Foreskin melanocyte (primary cell): ENCODE measurements at places on chromosomes 5 and 9.

- no peak for DNase-seq
Measured at GRCh38 chr5:143093452-143094086, 309.9 kb downstream of the NR3C1 start.

DNA sequence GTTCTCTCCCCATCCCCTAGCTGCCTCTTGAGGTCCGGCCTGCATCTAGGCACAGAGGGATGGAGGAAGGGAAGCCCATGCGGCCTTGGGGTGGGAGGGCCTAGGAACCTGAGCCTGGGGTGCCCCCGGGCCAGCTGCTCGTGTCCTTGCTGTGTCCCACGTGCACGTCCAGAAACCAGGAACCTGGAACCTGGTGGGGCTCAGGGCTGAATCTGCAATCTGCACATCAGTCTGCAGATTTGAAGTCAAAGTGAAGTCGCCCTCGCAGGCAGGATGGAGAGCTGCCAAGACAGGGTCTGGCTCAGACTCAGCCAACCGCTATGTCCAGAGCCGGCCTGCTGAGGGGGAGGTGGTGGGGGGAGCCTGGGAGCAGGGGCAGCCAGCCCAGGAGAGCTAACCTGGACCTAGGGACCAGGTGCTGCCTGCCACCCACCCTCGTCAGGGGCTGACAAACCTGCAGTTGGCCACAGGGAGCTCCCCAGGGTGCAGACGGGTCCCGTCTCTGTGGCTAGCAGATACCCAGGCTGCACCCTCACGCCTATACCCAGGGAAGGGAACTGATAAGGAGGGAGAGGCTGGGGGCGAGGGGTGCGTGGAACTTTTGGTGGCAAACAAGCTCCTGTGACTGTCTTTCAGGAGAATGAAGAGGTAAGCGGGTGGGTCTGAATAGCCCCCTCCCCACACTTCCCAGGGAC lies 103.5 kb upstream of the SIMC1 start:
- no peak for DNase-seq

DNA sequence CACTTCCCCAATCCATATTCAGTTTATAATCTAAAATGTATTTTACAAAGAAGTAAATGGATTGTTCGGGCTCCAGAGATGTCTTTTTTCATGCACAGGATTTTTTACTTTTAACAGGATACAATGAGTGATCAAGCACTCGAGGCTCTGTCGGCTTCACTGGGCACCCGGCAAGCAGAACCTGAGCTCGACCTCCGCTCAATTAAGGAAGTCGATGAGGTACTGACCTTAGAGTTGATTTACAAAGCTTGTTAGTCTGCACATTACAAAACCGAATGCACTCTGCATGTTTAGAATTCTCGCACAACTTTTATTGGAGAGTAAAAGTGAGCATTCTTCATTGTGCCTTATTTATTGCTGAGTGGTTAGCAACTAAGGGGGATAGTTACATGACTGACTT lies 65.2 kb downstream of the ERAP1 start:
- DNase-seq: no peak

DNA sequence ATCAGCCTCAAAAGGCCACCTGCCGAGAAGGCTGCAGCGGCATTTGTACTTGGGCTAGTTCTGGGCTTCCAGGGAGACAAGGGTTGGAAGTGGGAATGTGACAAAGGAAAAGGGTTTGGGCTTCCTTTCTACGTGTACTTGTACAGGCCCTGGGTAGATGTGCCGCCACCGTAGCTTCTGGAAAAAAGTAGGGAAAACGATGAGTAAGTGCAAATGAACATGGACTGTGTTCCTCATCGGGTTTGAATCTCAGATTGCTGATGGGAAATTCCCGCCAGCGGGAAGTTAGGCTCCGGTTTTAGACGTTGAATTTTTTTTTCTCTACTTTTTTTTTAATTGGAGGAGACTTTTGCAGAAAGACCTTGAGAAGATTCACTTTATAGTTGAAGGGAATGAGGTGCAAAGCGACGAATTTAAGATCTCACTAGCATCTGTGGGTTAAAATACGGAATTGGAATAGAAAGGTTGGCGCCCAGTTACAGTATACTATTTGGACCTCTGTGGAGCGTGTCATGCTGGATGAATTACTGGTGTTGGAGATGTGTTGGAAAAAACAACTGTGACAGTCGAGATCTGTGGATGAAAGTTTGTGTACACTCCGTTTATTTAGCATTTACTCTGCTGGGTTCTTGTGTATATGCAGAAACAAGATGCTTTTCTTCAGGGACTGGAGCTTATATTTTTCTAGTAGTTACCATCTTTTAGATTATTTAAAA lies 1.2 kb downstream of the G3BP1 start:
- peak; percentile 25 for DNase-seq

GRCh38 chr5:4422247-4422646 lies 717.9 kb upstream of the ADAMTS16 start:
- DNase-seq: no peak

GRCh38 chr9:115118879-115119218 lies 892 bp upstream of the TNC start:
- peak; percentile 86 for DNase-seq

DNA sequence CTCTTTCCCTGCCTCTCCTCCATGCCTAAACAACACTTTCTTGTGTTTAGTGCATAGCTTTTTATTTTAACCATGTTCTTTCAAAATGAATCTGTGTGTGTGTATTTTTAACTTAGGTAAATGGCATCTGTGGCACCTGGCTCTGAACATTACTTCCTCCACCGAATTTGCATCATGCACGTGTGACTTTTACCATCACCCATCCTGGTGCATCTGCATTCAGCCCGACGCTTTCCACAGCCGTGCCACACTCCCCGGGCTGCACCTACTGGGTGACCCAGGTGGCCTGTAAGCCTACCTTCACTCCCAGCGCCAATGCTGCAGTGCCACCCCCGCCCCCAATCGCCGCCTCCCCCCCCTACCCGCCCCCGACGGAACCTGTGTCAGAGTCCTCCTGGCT lies 12.7 kb upstream of the FCN1 start:
- DNase-seq: no peak

- no peak for DNase-seq
Measured at GRCh38 chr5:96641368-96642280, 20.6 kb upstream of the CAST start.

- DNase-seq: no peak
Measured at GRCh38 chr5:55410845-55411244, 103.1 kb downstream of the MTREX start.

DNA sequence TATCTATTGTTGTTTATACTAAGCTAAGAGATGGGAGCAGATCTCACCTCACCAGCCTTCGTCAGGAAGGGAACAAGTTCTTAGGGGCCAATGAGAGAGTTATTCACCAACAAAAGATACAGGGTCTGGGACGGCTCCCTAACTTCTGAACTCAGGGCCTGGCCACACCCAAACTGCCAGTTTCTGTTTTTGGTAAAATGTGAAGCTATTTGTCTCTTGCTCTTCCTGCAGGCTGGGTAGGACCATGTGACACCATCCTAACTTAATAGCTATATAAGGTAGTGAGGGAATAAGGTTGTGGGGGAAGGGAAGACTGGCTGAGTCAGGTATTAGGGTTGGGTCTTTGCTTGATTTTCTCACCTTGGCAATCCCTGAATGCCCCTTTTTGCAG lies 480.5 kb downstream of the KDM4C start:
- no peak for DNase-seq

GRCh38 chr9:96289392-96289791 lies 12.6 kb downstream of the HSD17B3 start:
- no peak for DNase-seq

DNA sequence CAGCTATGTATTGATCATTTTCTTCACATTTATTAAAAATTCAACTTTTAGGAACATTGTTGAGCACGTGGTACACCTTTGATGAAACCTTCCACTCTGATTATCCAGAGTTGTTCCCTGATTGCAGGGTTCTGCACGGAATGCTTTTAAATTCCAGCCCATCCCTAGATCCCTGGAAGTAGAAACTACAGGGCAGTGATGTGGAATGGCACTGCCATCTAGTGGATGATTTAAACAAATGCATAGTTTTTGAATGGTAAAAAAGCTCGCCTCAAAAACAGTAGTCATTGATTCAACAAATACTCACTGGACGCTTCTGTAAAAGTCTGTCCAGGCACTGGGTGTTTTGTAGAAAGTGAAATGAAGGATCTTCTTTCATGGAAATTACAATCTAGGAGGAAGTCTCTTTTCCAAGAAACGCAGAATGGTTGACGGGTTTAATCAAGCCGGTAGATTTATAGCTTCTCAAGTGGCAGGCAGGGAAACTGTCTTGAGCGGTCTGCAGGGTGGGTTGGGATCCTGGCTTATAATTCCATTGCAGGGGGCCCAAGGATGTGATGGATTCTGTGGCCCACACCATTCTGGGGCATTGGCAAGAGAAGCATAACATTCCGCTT lies 118.4 kb downstream of the ARHGAP26 start:
- DNase-seq: peak; percentile 48

DNA sequence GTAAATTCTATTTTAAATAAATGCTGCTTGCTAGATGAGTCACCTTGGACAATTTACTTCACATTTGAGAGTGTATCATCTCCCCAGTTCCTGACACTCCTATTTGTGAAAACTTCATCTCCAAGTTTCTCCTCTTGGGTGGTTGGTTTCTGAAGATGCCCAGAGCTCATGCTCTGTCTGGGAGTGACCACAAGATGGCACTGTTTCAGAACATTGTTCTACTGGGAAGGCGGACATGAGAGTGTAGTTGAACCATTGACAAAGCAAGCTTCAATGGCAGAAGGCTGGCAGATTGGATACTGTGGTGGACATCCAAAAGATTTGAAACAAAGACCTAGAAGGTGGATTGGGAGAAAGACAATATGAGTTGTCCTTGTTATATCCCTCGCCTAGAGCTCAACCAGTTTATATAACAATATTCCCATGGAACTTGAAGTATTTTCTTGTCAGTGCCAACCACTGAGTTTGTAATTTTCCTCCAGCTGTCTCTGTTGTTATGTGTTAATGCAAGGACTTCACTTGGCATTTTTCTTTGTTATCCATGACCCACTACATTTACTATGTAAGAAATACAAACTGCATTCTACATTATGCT lies 234.3 kb upstream of the ANKH start:
- DNase-seq: peak; percentile 48

- peak; percentile 77 for DNase-seq
Measured at GRCh38 chr5:151671950-151672349, 14.8 kb downstream of the SPARC start.

- DNase-seq: no peak
Measured at GRCh38 chr9:87556821-87557220, 59.2 kb downstream of the DAPK1 start.

- no peak for DNase-seq
Measured at GRCh38 chr9:75487856-75488718, 399.8 kb downstream of the OSTF1 start.

GRCh38 chr9:70534061-70534460 lies 119.6 kb upstream of the KLF9 start:
- DNase-seq: no peak

GRCh38 chr5:53733853-53734252 lies 173.4 kb downstream of the NDUFS4 start:
- no peak for DNase-seq

- DNase-seq: no peak
Measured at GRCh38 chr5:175693741-175694140, 35.9 kb downstream of the HRH2 start.

DNA sequence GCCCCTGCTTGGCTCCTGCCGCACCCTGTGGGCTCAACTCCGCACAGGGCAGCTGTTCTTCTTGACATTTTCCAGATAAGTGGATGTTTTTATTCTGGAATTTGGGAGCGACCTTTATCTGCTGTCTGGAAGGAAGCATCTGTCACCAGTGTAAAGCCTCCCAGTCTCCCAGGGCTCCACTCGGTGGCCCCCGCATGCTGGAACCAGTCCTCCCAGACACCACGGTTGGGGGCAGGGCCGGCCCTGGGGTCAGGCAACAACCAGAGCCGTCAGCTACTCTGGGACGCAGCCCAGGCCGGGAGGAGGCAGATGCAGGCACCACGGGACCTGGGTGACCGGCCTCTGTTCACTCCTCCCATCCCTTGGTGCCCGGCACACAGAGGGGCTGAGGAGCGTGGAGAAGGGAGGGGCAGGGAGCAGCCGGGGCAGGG lies 92.8 kb upstream of the ADAMTS2 start:
- DNase-seq: no peak

DNA sequence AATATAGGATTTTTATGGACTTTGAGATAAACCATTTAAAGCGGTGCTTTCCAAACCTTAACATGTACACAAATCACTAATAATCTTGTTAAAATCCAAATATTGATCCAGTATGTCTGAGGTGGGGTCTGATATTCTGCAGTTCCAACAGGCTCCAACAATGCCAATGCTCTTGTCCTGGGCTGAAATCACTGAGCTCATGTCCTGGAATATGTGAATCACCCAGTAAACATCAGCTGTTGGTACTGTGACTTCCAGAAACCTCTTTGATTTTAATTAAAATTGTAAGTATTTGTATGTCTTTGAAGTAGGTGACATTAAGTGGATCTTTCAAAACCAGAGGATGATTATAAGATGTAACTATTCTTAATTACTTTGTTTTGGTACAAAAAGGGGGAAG lies 52.8 kb upstream of the CAST start:
- no peak for DNase-seq

- no peak for DNase-seq
Measured at GRCh38 chr5:38905516-38905915, 59.7 kb downstream of the OSMR start.

DNA sequence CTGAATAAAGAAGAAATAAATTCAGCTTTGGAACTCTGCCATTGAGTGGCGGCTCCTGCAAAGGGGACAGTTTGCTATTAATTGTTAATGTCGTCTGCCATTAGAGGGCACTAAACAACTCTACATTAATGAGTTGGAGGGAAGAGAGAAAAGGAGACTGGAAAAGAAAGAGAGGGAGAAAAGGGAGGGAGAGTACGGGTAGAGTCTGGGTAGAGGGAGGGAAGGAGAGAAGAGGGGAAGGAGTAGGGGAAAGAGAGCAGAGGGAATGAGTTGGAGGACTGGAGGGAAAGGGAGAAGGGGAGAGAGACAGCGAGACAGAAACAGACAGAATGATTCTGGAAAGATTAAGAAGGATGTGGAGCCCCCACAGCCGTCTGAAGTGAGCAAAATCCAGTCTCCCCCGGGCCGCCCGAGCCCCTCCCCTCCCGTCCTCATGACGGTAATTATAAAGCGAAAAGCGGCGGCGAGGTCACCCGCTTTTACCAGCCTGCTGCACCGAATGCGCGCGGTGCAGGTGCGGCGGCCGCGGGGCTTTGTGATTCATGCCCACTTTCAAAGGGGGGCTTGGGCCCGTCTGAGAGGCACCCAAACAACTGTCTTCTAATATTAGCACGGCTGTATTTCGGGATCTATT lies 1.9 kb upstream of the FST start:
- DNase-seq: no peak

DNA sequence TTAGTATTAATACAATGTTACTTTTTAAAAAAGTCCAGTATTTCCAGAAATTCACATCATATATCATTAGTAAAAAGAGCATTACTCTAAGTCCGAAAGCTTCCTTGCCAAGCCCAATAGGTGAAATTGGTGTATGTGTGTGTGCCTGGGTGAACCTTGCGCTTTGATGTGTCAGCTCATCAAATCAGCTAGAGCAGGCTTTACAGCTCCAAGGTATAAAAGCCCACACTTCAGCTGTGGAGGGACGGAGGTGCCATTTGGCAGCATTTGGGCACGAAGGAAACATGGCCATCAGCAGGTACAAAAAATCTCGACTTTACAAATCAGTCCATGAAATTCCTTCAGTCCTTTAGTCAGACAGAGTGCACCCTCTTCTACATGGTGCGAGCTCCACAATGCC lies 76.5 kb upstream of the IL7R start:
- no peak for DNase-seq

GRCh38 chr9:112755675-112756074 lies 5.1 kb downstream of the SNX30 start:
- no peak for DNase-seq

GRCh38 chr5:164563370-164563769 lies 1058.0 kb downstream of the MAT2B start:
- DNase-seq: no peak
